ENCODE measurements at places on chromosomes 1 and 21. TPM values are rescaled to one million over a fixed set of nuclear protein-coding genes. Genes with fewer than 3 reads are reported as not detected.

DNA sequence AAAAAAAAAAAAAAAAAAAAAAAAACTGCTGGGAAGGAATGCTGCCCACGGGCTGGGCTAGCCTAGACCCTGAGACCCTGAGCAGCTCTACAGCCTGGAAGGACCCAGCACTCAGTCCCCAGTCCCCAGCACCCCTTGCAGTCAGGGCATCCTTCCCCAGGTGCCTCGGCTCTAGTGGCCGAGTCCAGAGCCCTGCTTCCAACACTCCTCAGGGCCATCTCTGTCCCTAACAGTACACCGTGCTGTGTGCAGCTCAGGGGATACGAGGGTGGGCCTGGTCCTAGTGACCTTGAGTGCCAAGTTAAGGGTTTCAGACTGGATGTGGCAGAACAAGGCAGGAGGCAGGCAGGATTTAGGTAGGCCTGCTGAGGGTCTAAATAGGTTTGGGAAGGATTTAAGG is 50.2 kb upstream of the LRP8 start:
- peak; percentile 36 for DNase-seq

DNA sequence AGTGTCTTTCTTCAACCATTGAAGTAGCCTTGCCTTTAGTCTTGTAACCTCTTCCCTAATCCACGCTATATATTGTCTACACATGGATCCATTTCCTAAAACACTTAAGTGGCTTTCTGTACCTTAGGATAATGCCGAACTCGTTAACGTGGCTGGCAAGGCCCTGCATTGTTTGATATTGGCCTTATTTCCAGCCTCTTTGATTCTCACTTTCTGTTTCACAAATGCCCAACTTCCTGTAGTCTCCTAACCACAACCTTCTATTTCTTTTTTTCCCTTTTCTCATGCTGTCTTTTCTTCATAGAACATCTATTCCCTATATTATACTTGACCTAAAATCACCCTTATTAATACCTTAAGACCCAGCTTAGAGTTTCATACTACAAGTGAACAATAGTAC is 536.0 kb downstream of the LMO4 start:
- DNase-seq: no peak

DNA sequence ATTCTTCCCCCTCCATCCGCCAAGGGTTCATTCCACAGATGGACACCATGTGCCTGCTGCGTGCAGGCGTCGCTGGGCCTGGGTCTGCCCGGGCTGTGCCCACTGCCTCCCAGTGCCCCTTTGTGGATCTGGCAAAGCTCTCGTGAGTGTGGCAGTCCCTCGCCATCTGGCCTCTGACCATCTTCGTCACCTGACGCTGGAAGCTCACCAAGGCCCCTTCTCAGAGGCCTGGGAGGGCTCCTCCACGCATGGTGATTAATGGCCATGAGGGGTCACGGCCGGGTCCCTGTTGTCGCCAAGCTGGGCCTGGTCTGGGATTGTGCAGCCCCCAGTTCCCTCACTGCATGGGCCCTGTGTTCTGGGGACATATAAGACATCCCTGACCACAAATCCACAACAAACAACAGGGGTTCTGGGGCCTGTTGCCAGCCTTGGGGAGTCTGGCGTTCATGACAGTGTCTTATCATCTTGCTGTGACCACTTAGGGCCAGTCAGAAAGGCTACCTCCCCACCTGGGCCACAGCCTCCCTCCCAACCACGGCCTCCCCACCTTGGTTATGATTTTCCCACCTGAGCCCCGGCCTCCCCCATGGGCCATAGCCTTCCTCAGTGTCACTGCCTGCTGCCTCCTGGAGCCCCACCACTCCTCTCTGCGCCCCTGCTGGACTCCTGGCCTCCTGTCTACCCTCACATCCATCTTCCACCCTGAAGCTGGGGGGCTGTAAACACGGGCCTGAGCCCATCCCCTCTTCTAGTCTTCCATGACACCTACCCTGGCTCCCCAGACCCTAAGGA is 27.9 kb downstream of the SLC45A1 start:
- DNase-seq: no peak

- DNase-seq: no peak
Measured at GRCh38 chr1:93033029-93033428, 46.1 kb upstream of the MTF2 start.

DNA sequence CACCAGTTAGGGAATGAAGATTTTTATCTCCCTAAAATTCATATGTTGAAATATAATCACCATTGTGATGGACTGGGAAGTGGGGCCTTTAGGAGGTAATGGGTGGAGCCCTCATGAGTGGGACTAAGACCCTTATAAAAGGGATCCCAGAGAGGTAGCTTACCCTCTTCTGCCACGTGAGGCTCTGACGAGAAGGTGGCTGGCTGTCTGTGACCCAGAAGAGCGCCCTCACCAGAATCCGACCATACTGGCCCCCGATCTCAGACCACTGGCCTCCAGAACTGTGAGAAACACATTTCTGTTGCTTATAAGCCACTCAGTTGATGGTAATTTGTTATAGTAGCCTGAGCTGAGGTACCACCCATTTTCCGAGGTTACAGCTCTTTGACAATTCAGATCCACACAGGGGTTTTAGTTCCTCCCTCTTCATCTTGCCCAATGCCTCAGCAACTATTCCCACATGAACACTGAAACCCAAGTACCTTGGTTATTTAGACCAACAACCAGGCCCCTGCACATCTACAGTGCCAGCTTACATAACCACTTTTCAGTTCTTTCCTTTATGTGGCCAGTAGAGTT is 27.6 kb upstream of the HUNK start:
- no peak for DNase-seq

DNA sequence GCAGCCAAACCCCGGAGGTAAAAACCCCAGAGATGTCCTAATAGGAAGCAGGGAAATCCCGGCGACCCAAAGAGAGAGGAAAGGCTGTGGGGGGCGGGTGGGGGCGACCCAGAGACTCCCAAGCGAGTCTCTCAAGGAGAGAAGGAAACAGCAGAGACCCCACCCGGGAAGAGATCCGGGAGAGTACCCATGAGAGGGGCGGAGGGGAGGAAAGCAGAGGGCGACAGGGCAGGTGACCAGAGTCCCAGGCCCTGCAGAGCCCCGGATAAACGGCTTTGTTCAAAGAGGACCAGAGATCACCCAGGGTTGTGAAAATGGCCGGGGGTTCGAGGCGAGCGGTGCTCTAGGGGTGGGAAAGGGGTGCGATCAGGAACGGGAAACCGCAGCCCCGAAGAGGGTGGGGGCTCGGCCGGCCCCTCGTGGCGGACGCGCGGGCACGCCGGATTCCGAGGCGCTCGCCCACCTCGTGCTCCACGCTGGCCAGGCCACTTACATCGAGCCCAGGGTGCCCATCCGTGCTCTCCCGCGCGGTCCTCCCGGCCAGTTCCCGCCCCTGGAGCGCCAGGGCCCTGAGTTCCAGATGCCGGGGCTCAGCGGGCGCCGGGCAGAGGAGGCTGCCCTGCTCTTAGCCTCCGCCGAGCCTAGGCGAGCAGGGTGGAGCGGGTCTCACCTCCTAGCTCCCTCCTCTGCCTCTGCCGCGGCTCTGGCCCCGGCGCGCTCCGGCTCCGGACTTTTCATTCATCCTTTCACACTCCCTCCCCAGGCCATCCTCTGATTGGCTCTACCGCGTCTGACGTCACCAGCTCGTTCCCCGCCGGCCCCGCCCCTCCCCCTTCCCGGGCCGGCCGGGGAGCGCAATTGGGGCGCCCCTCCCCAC is 52.3 kb downstream of the RHBG start:
- peak; percentile 83 for DNase-seq

DNA sequence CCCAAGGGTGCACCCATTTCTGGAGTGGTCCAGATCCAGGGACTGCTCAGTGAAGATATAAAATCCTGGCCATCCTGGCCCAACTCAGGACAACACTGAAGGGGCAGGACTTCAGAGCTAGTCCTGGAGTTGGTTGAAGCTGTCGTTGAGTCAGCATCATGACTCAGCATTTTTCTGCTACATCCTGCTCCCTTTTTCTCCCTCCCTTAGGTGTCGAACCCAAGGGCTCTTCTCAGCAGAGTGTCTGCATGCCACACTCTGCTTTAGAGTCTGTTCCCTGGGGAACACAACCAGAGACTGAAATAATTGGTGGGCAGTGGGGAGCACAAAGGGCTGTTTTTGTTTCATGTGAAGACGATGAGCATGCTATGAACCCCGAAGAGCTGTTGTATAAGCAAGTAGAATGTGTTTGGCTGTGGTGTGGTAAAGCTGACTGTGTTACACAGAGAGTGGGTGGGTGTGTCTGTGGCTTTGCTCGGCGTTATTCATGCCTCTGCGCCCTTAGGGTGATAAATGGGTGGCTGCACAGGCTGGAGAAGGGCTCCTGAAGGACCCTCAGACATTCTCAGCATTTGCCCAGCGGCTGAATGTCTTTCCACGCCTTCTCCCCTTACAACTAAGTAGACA is 167.2 kb downstream of the CYYR1 start:
- DNase-seq: no peak

GRCh38 chr1:228821252-228821651 is 86.0 kb downstream of the RHOU start:
- DNase-seq: no peak

DNA sequence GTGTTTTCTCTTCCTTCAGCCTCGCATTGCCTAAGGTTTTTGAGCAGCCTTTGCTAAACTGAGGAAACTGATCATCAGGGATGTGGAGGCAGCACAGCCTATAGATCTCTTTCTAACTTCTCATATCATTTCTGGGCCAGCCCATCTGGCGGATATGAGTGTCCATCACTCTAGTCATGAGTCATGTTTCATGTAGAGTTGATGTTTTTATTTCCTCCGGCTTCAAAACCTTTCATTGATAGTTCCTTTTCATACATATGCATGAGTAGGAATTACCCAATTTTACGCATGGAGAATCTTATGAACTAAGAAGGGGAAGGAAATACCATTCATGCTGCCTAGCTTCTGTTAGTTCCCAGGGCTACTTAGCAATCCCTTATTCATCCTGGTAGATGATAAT is 66.3 kb downstream of the SPATA46 start:
- no peak for DNase-seq

DNA sequence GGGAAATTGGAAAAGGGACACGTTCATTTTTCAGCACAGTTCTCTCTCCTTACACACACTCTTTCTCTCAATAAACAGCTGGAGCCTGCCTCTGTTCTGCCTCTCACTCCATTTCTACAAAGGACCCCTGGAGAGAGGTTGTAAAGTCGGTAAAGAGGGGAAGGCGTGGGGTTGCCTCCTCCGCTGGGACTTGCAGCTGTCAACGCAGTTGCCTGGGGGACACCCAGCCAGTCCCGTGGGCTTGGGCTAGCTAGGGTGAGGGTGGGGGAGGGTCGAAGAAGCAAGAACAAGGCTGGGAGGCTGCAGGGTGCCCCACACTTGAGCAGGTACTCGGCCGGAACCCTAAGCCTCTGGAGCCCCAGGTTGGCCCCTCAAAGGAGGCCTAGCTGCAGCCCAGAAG is 27.6 kb downstream of the C1orf216 start:
- DNase-seq: no peak

DNA sequence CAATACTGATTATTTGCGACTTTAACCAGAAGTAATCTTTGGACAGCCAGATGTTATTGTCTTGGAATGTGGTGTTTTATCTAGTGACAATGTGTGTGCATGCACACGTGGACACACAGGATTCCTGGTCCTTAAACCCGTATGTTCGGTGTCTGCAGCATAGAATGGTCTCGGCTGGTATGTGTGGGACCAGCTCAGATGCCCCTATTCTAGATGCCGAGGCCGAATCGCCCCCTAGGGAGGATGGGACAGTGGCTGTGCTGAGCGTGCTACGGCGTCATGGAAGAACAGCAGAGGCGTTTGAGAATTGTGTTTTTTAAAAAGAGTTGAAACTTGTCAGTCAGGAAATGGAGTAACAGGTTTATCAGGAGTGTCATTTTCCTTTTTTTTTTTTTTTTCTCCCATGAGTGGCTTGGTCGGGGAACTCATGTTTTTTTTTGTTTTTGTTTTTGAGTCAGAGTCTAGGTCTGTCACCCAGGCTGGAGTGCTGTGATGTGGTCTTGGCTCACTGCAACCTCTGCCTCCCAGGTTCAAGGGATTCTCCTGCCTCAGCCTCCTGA is 30.1 kb downstream of the SKI start:
- DNase-seq: no peak

DNA sequence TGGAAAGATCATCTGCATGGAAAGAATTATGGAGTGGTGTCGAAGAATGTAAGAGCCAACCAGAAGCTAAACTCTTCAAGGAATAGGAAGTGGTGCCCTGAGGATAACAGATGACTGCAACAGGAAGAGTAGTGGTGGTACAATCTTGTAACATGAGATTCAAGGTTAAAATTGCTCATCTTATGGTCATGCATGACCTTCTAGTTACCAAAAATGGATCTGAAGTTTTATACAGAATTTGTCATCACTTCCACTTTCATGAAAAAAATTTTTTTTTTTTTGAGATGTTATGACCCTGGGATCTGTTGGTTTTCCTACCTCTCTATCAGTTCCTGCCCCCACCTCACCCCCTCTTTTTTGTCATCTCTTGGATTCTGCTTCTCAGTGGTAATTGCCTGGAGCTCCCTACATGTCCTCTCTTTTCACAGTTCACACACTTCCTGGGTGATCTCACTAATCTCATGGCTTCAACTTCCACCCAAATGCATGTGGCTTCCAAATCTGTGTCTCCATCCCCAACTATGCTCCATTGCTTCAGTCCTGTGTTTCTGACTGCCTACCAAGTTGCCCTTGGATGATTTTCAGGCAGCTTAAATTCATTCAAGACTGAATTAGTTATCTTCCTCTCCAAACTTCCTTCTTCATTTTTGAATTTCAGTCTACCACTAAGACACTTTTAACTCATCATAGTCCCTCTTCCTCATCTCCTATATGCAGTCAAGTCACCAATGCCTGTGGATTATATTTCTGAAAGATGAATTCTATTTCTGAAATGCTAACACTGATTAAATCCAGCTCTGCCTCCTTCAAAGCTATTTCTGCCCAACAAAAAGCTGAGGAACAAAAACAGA is 48.4 kb downstream of the SLAMF6 start:
- no peak for DNase-seq

DNA sequence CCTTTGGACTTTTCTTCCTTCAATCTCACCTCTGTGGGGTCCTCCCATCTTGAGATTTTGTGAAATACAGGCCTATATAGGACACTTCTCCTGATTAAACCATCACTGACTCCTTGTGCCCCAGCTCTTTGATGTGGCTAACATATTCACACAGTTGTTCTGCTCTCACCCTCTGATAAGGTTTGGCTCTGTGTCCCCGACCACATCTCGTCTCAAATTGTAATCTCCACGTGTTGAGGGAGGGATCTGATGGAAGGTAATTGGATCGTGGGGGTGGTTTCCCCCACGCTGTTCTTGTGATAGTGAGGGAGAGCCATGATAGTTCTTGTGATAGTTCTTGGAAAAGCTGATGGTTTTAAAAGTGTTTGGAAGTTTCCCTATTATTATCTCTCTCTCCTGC is 19.7 kb downstream of the LRRC7 start:
- no peak for DNase-seq

GRCh38 chr1:231679109-231679508 is 52.5 kb downstream of the DISC1 start:
- DNase-seq: no peak

The MPL gene
- total RNA-seq: not detected

The ALPL gene
- 0.36 TPM for total RNA-seq

The RIMKLA gene
- 4.1 TPM for total RNA-seq

The KCNA3 gene
- 0.82 TPM for total RNA-seq

Measured in sigmoid colon (tissue), 7 donors.